ENCODE measurements at places on chromosomes 6 and 20. TPM values are rescaled to one million over a fixed set of nuclear protein-coding genes. Genes with fewer than 3 reads are reported as not detected.

The PGC gene
- not detected for total RNA-seq

The HLA-A gene
- 680 TPM for total RNA-seq

The TNFRSF6B gene
- 8.7 TPM for total RNA-seq

The HECA gene
- total RNA-seq: 27.3 TPM

The UNC93A gene
- not detected for total RNA-seq

The PRND gene
- not detected for total RNA-seq

The MEP1A gene
- total RNA-seq: not detected

The HLA-DRA gene
- 0.38 TPM for total RNA-seq

The CLIC5 gene
- not detected for total RNA-seq

The MAPK14 gene
- total RNA-seq: 56.0 TPM

The TP53TG5 gene
- not detected for total RNA-seq

The PRSS35 gene
- 1.7 TPM for total RNA-seq

The LTB gene
- 0.28 TPM for total RNA-seq

The MKKS gene
- 5.9 TPM for total RNA-seq

The HTR1E gene
- total RNA-seq: not detected
